ENCODE measurements at places on chromosomes 16 and 17.
A peak's percentile ranks its signal among the peaks of the same experiment; 100 is the strongest.

DNA sequence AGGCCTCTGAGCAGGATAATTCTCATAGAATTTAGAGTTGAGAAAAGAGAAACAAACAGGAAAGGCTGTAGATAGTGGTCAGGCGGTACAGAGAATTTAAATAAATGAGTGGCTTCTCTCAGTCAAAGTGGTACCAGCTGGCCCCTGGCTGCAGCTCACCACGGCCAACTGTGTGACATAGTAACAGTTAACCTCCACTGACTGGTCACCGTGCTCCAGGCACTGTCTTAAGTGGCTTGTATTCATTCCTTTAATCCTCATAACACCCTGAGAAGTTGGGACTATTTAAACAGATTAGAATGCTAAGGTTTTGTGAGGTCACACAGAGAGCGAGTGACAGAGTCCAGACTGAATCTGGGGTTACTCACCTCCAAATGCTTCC lies 108.9 kb downstream of the GNAO1 start:
- DNase-seq = no peak

DNA sequence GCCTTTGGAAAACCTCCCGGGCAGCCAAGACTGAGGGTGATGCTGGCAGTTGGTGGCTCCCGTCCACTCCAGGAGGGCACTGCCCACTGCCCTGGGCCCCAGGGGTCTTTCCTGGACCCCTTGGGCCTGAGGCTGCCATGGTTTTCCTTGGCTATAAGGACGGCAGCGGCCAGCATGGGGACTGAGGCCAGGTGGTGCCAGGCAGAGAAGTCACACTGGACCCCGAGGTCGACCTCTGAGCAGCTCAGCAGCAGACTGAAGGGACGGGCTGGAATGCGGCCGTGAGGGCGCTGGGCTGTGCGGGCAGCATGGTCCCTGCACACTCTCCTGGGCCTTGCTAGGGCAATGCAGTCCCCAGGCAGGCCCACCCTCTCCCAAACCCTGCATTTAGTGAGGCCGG lies 55.6 kb upstream of the GNG13 start:
- no peak for DNase-seq

GRCh38 chr17:77145612-77146245 lies 5.0 kb downstream of the SEC14L1 start:
- DNase-seq = no peak

- no peak for DNase-seq
Measured at GRCh38 chr16:86258713-86259112, 251.6 kb upstream of the FOXF1 start.

- DNase-seq = no peak
Measured at GRCh38 chr17:61836266-61837174, 26.8 kb downstream of the BRIP1 start.

DNA sequence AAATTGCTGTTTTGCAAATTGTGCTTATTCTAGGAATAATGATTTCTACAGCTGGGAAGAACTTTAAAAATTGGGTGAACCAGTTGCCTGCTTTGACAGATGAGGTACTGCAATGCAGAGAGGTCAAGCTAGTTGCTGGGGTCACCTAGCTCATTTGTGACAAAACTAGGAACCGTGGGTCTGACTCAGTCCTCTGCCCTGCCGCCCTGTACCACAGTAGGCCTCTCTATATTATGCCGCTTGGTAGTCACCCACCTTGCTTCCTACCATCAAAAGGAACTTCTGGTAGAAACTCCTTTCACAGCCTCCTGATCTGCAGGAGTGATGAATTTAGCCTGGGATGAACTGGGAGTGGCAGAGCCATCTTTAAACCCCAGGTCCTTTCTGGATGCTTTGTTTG lies 105.7 kb downstream of the PITPNC1 start:
- no peak for DNase-seq

DNA sequence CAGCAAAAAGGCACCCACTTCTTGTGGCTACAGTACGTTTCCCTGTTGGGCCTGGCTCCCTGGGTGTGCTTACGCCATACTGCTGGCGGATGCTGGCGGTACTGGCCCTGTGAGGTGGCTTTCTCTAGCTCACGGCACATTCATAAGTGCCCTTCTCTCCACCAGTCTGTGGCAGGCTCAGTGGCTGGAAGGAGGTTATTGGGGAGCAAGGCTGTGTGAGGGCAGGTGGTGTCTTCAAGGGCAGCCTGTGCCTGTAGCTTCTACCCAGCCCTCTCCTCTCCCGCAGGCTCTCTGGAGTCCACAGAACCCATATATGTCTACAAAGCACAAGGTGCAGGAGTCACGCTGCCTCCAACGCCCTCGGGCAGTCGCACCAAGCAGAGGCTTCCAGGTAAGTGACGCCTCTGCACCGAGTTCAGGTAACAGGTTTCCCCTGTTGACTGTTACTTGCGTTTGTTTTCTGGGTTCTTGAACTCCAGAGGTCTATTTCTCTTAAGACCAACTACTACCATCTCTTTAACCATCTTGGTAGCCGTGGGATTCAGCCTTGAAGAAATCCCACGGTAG lies 20.6 kb downstream of the NTAN1 start:
- no peak for DNase-seq

DNA sequence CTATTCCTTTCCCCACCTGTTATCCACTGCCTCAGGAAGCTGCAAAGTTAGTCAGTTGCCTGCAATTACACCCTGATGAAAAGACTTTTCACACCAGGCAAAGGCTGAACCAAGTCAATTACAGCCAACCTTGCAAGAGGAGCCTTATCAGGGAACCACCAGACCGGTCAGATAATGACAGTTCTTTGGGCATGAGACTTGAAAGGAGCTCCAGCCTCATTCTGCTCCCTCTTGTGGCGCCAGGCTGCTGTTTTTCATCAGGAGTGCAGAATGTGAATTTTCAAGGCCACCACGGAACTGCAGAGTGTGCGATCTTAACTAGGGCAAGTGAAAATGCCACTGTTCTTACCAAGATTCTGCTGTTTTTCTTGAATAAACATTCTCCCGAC lies 22.5 kb downstream of the DNAI2 start:
- DNase-seq = peak; percentile 23

DNA sequence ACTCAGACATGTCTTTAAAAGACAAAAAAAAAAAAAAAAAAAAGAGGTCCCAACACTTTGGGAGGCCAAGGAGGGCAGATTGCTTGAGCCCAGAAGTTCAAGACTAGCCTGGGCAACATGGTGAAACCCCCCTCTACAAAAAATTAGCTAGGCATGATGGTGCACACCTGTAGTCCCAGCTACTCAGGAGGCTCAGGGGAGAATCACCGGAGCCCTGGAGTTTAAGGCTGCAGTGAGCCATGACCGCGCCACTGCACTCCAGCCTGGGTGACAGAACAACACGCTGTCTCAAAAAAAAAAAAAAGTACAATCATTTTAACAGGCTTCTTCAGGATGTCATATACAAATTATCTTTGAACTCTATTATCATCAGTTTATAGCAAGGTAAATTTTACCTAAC lies 22.0 kb downstream of the C16orf87 start:
- DNase-seq = no peak

GRCh38 chr17:7355053-7355452 lies at the start of gene TMEM95:
Gene TMEM95, plus strand, starts transcription at chr17:7355156. Its CDS starts 49 bp downstream, at chr17:7355205.
- DNase-seq = no peak

GRCh38 chr16:3065069-3065741 lies at the start of gene IL32:
Gene IL32, plus strand, starts transcription at chr16:3065640. Its CDS starts 172 bp downstream, at chr16:3065812.
- DNase-seq = peak; percentile 72

GRCh38 chr17:31318298-31318801 lies 3.1 kb downstream of the EVI2A start:
- DNase-seq = peak; percentile 73

GRCh38 chr16:73354434-73354833 lies 306.5 kb upstream of the ZFHX3 start:
- no peak for DNase-seq

GRCh38 chr16:4411684-4412083 lies 4.7 kb downstream of the CORO7 start:
- DNase-seq = no peak

- no peak for DNase-seq
Measured at GRCh38 chr17:1322014-1322428, 42.6 kb downstream of the TRARG1 start.

DNA sequence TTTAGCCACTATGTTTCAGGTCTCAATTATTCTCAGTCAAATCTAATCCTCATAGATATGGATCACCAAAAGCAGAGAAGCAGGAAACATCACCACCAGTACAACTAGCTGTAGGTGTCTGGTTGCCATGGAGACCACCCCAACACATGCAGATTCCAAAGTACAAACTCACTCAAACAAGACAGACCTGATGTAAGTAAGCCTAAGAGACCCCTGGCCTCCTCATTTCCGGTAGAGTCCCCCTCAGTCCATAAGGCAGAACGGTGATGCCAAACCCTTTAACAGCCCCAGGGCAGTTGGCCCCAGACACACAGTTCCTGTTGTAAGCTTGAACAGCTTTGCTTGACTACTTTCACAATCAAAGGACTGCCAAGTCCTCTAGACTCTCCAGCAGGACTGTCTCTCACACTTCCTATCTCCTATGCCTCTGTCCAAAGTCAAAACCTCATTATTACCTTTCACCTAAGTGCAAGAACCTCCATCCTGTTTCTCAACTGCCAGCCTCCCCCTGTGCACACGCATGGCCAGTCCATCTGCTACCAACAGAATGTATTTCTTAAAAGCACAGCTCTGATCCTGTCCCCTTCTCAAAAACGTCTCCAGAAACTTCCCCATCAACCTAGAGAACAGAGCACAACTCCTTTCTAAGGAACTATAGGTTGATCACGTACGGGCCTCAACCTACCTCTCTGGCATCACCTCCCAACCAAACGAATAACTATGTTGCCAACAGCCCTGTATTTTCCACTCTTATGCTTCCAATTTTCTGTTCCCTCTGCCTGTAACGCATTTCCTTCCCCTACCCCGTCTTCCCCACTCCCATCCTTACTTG lies 23.9 kb downstream of the SLC39A11 start:
- no peak for DNase-seq

GRCh38 chr17:4607773-4608187 lies 23.5 kb downstream of the SMTNL2 start:
- no peak for DNase-seq

GRCh38 chr16:14236401-14236800 lies 165.3 kb downstream of the MRTFB start:
- DNase-seq = no peak

DNA sequence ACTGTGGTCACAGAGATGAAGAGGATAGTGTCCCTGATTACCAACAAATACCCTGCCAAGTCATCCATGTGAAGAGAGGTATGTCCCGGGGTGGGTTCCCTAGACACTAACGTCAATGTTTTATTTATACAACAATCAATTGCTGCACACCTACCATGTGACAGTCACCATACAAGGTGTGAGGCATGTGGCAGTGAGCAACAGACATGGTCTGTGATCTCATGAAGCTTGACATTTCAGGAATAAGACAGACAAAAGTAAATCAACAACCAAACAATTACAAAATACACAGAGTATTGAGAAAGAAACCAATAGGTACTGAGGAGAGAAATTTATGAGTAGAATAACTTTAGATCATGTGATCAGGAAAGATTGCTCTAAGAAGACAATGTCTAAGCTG lies 268.6 kb downstream of the MRTFB start:
- no peak for DNase-seq

DNA sequence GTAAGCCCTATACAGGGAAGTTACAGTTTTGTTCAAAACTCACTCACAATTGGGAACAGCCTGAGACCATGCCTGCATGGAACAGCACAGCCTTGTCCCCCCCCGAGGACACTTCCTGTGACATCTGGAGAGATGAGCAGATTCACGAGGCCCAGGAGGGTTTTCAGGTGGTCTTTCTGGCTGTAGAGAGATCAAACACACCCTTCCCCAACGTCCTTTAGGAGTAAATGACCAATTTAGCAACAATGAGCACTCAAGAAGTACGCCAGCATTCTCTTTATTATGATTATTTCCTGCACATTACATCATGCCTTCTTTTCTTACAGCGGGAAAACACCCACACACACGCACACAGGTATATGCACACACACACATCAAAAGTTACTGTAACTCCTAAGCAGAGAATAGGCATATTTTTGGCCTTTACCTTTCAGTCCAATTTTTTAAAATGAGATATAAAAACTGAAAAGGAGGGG lies 39.0 kb downstream of the ADCY9 start:
- DNase-seq = no peak

DNA sequence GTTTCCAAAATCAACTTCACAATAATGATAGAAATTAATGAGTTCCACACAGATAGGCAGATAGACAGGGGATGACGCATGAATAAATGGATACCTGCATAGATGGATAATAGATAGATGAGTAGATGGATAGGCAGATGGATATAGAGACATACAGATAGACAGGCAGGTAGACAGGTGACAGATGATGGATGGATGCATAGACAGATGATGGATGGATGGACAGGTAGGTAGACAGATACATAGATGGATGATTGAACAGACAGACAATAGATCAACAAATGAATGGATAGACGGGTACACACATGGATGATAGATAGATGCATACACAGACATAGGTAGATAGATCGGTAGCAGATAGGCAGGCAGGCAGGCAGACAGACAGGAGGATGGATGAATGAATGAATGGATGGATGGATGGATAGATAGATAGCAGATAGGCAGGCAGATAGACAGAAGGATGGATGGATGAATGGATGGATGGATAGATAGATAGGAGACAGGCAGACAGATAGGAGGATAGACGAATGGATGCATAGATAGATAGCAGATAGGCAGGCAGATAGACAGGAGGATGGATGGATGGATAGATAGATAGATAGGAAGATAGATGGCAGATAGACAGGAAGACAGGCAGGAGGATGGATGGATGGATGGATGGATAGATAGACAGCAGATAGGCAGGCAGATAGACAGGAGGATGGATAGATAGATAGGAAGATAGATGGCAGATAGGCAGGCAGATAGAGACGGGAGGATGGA lies 142.5 kb downstream of the RBFOX3 start:
- no peak for DNase-seq

DNA sequence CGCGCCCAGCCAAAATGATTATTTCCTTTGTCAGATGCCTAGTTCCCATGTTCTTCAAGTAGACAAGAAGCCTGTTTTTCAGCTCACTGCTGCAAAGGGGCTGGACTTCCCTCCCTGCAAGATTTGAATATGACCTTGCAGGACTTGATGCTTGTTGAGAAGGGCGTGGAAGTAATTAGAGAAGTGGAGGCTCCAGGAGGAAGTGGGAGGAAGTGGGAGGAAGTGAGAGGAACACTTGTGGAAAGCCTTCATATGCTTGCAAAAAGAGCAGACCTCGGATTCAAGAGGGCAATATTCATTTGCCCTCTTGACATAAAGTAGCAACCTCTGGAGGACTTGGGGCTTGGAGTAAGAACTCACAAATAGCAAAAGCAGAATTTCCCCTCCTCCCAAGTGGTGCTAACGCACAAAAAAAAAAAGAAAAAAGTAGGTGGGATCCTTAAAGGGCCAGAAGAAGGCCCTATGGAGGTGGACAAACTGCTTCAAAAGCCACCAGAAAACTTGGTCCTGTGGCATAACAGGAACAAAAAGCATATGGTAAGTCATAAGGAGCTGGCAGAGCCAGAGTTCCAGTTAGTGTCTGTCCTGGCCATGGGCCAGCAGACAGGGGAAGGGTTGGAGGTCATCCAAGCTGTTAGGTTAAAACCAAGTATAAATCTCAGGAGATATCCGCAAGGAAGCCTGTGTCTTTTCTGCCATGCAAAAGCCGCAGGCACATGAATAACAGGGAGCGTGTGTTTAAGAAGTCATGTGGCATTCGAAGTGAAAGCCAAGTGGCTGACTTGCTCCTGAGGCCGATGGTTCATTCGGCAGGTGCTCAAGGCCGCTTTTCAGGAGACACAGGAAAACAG lies 20.6 kb upstream of the PRKAR1A start:
- no peak for DNase-seq

- DNase-seq = no peak
Measured at GRCh38 chr17:12631076-12631475, 34.6 kb upstream of the MYOCD start.

All from CD4-positive, alpha-beta T cell (primary cell).